ENCODE measurements at places on chromosomes 1 and 21. TPM values are rescaled to one million over a fixed set of nuclear protein-coding genes. Genes with fewer than 3 reads are reported as not detected.

DNA sequence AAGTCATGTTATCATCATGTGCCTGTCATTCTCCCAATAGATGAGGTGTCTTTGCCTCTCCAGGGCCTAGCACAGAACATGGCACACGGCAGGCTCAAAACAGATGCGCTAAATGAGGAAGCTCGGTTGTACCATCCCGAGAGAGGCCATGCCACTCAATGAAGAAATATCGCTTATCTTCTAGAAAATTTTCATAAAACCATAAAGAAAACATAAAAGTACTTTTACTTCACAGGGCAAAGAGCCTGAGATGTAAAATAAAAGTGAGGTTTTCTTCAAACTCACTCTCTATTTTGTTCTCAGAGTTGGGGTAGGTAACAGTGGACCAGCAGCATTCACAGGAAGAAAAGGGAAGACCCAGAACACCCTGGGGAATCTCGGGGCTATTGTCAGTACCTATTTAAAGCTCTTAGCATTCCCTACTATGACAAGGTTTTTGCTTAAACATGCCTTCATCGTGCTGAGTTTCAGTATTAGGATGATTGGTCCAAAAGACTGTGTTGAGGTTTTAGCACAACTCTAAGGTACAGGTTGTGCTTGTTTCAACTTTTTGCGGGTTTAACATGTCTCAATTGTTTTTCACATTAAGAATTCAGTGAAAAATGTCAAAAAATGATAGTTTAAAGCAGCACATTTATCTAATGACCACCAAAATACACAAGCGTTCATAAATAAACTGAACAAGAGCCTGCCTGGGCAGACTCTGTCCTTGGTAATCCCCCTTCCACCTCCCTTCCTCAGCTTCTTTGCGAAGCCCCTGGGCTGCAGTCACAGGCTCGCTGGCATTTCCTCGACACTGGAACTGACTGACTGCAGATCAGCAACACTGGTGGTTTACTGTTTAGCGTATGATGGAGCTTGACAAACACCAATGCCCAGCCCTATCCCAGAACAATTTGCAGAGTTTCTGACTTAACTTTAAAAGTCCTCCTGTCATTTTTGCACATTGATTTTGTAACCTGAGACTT is 55.6 kb downstream of the COQ8A start:
- no peak for DNase-seq
- no peak overlapping the region for H3K27ac ChIP-seq
- no peaks in the 10 kb centered on the region for H3K36me3 ChIP-seq
- H3K4me1 ChIP-seq: peaks cover 2% of the 10 kb centered on the region
- peaks cover 4% of the 10 kb centered on the region for H3K27me3 ChIP-seq

Gene CELA2A
- polyA plus RNA-seq: not detected

Gene BMP8B
- 0.31 TPM for polyA plus RNA-seq

DNA sequence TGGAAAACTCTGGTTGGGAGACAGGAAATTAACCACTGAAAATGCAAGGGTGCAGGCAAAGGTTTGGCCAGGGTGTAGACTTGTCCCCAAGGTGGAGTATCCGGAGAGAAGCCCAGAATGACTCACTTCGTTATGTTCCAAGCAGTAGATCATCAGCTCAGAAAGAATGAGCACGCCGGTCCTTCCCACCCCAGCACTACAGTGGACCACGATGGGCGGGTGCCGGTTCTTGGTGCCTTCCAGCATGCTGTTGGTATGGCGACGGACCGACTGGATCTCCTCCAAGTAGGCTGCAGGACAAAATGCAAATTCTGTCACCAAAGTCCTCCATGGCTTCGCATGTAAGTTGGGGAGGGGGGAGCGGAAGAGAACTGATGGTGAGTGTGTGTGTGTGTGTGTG is 83.4 kb downstream of the SMYD2 start:
- DNase-seq: no peak
- H3K4me3 ChIP-seq: no peak overlapping the region

Gene KDF1
- 1.3 TPM for polyA plus RNA-seq

GRCh38 chr1:180646093-180646492 is 14.3 kb downstream of the XPR1 start:
- no peaks in the 10 kb centered on the region for H3K27me3 ChIP-seq
- DNase-seq: no peak
- no peaks in the 10 kb centered on the region for H3K36me3 ChIP-seq
- H3K4me1 ChIP-seq: peaks cover 15% of the 10 kb centered on the region
- H3K27ac ChIP-seq: no peak overlapping the region

Gene CHIA
- not detected for polyA plus RNA-seq

- no peak overlapping the region for H3K27ac ChIP-seq
- no peaks in the 10 kb centered on the region for H3K36me3 ChIP-seq
- no peak for DNase-seq
- no peaks in the 10 kb centered on the region for H3K4me1 ChIP-seq
- H3K4me3 ChIP-seq: no peak overlapping the region
Observed at GRCh38 chr1:17232759-17233661, 15.9 kb upstream of the PADI3 start.

DNA sequence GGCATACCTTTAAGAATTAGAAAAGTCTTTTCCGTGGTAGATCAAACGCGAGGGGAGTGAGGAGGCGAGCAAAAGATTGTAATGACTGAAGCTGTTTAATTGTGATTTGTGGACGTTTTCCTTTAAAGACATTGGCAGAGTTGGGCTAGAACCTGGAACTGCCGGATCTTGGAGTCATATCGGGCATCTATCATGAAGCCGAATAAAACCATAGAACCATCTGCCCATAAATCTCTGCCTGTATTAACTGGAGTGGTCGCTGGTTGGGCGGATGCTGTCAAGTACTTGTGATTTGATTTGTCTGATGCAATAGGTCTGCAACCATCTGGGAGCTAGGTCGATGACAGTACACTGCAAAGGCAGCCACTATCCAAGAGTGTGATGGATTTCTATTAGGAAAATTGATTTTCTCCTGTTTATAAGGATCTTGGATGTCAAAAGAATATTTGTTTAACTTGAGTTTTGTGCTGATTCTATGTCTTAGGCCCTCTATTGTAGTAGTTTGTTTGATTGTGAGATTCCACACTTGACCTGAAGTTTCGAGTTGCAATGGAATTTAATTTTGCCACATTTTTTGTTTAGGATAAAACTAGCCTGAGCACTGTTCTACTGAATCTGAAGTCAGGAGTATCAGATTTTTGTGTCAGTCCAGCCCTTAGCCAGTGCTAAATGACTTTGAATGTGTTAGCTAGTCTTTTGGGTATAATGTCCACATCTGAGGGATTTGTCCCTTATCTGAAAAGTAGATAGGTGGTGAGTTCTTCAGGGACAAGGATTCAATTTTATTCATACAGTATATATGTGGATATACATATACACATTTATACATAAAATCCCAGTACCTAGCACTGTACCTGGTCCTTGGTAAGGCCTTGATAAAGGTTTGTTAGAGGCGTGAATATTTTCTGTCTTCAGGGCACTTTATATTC is 1.2 kb downstream of the SARS1 start:
- H3K4me1 ChIP-seq: peaks cover 40% of the 10 kb centered on the region
- H3K27me3 ChIP-seq: peaks cover 7% of the 10 kb centered on the region
- no peak for DNase-seq
- peak overlapping the region; percentile 95 for H3K27ac ChIP-seq
- H3K36me3 ChIP-seq: no peaks in the 10 kb centered on the region

Gene TSPAN1
- not detected for polyA plus RNA-seq

DNA sequence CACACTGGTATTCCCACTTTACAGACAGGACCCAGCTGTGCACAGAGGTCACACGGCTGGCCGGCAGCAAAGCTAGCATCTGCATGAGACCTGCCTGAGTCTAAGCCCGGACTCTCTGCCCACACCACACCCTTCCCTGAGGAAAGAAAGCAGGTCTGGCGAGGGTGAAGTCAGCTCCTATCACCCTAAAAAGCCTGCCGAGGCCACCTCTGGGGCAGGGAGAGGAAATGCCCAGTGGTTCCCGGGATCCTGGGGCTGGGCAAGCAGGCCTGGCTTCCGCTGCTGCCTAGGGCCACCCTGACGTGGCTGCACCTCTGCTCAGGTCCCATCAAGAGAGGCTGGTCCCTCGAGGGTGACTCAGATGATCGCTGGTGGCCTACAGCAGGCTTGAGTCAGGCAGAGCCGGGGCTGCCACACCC is 42.2 kb downstream of the RAP1GAP start:
- no peaks in the 10 kb centered on the region for H3K36me3 ChIP-seq
- DNase-seq: no peak
- H3K4me1 ChIP-seq: no peaks in the 10 kb centered on the region
- no peak overlapping the region for H3K4me3 ChIP-seq
- H3K27ac ChIP-seq: no peak overlapping the region

Gene CACNA1S
- polyA plus RNA-seq: not detected

GRCh38 chr1:225253784-225254183 is 174.1 kb downstream of the LBR start:
- no peaks in the 10 kb centered on the region for H3K36me3 ChIP-seq

DNA sequence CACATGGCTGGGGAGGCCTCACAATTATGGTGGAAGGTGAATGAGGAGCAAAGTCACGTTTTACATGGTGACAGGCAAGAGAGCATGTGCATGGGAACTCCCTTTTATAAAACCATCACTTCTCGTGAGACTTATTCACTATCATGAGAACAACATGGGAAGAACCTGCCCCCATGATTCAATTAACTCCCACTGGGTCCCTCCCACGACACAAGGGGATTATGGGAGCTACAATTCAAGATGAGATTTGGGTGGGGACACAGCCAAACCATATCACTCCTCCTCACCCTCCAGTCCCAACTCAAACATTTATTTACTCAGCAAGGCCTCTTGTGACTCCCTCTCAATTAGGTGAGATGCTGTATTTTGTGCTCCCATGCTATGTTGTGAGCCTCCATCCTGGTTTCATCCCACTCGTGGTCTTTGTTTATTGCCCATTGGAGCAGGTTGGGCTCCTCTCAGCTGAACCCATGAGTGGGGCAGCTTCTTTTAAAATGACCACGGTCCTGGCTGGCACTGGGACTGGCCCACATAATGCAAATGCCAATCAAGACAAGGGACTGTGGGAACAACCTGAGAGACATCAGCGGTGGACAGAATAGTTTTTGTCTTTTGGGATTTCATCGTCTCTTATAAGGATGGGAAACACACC is 28.8 kb downstream of the IRF2BP2 start:
- no peaks in the 10 kb centered on the region for H3K4me1 ChIP-seq
- DNase-seq: no peak
- no peaks in the 10 kb centered on the region for H3K36me3 ChIP-seq
- no peak overlapping the region for H3K27ac ChIP-seq
- H3K4me3 ChIP-seq: no peak overlapping the region

Gene MAP3K21
- polyA plus RNA-seq: not detected

Gene CEP85
- 4.0 TPM for polyA plus RNA-seq

Gene SUSD4
- polyA plus RNA-seq: not detected

Gene SH2D2A
- 84.1 TPM for polyA plus RNA-seq

Gene FCRL2
- not detected for polyA plus RNA-seq

GRCh38 chr21:40386294-40386911 is 460.6 kb downstream of the DSCAM start:
- no peak overlapping the region for H3K4me3 ChIP-seq
- no peaks in the 10 kb centered on the region for H3K36me3 ChIP-seq
- H3K27me3 ChIP-seq: peaks cover 1% of the 10 kb centered on the region
- H3K27ac ChIP-seq: no peak overlapping the region
- no peaks in the 10 kb centered on the region for H3K4me1 ChIP-seq
- DNase-seq: no peak

Gene OR14A16
- polyA plus RNA-seq: not detected
